ENCODE measurements at places on chromosomes 16 and 17. TPM values are rescaled to one million over a fixed set of nuclear protein-coding genes. Genes with fewer than 3 reads are reported as not detected.

The HYDIN gene
- not detected for polyA plus RNA-seq

The NEURL4 gene
- polyA plus RNA-seq = 0.27 TPM

The ST6GALNAC1 gene
- polyA plus RNA-seq = 1.1 TPM

The ZNF19 gene
- 1.7 TPM for polyA plus RNA-seq

The MRPS7 gene
- polyA plus RNA-seq = 141 TPM

The MARCHF10 gene
- not detected for polyA plus RNA-seq

The CORO6 gene
- polyA plus RNA-seq = 0.38 TPM

The HS3ST4 gene
- not detected for polyA plus RNA-seq

The GABARAP gene
- polyA plus RNA-seq = 943 TPM

The RARA gene
- polyA plus RNA-seq = 14.5 TPM

The MRC2 gene
- polyA plus RNA-seq = 0.25 TPM

The KRTAP1-5 gene
- polyA plus RNA-seq = not detected

The ALOX15 gene
- not detected for polyA plus RNA-seq

The MRPL58 gene
- 95.8 TPM for polyA plus RNA-seq

The PRSS21 gene
- polyA plus RNA-seq = 8.4 TPM

The TNFSF12 gene
- 35.5 TPM for polyA plus RNA-seq

The SPIRE2 gene
- polyA plus RNA-seq = not detected

The RAMP2 gene
- not detected for polyA plus RNA-seq

The CCL2 gene
- not detected for polyA plus RNA-seq

The CD68 gene
- 0.65 TPM for polyA plus RNA-seq

The DOC2B gene
- polyA plus RNA-seq = not detected

The CFAP52 gene
- polyA plus RNA-seq = not detected

The ABAT gene
- polyA plus RNA-seq = 4.3 TPM

The CD2BP2 gene
- polyA plus RNA-seq = 33.5 TPM

The TOX3 gene
- not detected for polyA plus RNA-seq

The CRHR1 gene
- not detected for polyA plus RNA-seq

The C17orf50 gene
- not detected for polyA plus RNA-seq

The GNAO1 gene
- polyA plus RNA-seq = not detected

The OTOP2 gene
- not detected for polyA plus RNA-seq

The RASL10B gene
- not detected for polyA plus RNA-seq

The HES7 gene
- polyA plus RNA-seq = not detected

The DCAKD gene
- 12.2 TPM for polyA plus RNA-seq

The KRT33B gene
- not detected for polyA plus RNA-seq

The RCVRN gene
- not detected for polyA plus RNA-seq

The FOXN1 gene
- not detected for polyA plus RNA-seq

The GRAP gene
- 77.5 TPM for polyA plus RNA-seq

The HEATR9 gene
- polyA plus RNA-seq = not detected
